ENCODE measurements at places on chromosomes 2 and 18.

- DNase-seq: no peak
These were observed 41.8 kb upstream of the ATG16L1 start for GRCh38 chr2:233209533-233210171.

- no peak for DNase-seq
These were observed 2.5 kb downstream of the CYP1B1 start for GRCh38 chr2:38073211-38074057.

- DNase-seq: no peak
These were observed 452.2 kb downstream of the MBD2 start for GRCh38 chr18:53772293-53772692.

DNA sequence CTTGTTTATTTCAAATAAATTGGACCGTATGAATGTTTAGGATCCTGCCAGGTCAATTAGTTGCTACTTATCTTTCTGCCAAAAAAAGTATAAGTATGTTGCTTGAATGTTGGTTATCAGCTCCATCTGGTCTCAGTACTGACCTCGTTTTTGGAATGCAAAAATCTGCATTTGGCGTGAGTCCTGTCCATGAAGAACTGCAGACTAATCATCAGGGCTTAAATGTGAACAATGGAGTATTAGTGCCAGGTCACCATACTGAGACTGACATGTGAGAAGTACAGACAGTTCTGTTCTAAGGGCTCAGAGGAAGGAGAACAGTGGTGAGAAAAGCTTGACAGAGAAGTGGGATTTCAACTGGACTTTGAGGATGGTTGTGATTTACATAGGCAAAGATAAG is 393.1 kb upstream of the SLC14A2 start:
- DNase-seq: no peak

DNA sequence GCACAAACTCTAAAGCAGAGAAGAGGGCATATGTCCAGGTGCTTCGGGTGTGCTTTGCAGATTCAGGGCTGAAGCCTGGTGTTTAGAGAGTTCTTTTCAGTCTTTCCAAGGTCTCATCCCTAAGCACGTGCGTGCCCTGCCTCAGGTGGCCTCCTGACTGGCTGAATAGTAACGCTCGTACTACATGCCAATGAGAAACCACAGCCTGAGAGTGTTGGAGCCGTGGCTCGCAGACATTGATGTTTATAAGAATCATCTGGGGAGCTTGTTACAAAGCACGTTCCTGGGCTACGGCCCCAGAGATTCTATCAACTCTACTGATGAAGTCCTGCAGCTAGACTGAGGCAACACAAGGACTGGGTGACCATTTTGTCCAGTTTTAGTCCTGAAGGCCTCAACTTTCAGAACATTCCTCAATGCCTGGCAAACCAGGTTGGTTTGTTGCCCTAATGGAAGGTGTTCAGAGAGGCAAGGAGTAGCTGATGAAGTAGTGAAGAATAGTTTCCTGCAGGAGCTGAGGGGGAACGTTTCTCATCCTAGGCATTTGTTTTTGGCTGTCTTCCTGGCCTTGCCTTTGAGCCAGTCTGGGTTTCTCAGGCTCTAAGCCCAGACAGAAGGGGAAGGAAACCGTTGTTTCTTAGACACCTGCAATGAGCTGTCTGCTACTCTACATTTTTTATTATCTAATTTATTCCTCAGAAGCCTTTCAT is 31.5 kb upstream of the HAAO start:
- no peak for DNase-seq

GRCh38 chr2:7829241-7829640 is 852.6 kb upstream of the ID2 start:
- no peak for DNase-seq

DNA sequence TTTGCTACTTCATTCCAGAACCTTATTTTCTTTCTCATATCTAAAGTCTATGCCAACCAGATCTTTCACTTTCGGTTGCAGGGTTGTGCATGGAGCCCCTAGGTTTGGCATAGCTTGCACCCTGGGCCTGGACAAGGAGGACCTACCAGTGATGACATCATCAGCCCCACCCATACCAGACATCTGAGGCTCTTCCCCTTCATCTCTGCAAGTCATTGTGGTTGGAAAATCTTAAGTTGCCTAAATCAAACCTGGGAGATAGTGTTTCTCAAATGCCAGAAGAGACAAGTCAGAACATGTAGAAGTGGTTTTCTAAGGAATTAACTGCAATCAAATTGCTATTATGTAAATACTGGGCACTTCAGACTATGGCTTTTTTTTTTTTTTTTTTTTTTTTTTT is 363.3 kb downstream of the ZNF516 start:
- DNase-seq: no peak

GRCh38 chr2:204686406-204686805 is 141.1 kb downstream of the PARD3B start:
- no peak for DNase-seq

DNA sequence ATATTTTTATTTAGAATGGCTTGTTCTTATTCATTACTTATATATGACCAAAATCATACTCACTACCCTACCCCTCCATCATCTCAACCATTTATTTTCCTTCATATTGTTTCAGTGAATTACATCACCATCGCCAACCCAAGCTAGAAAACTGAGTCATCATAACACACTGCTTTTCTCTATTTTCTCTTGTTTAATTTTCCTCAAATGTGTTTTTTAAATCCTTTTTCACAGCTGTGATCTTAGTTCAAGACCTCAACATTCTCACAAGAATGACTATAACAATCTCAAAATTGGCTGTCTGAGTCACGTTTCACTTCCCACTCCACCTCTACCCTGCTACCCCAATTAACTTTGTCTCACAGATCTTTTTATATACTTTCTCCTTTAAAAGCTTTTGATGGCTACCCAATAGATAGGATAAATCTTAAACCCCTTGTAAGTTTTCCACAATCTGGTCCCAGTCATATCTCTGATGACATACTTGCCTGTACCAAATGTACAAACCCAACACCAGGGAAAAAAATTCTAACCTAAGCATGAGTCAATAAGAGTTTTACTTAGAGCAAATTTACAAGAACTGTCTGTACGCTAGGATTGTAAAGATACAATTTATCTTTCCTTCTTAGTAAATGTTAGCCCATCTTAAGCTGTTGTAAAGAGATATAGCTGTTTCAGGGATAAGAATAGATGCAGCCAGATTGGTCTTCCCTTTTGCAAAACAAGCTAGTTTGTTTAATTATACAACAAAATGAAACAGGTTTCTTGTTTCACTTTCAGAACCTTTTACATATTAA is 635.1 kb upstream of the SLC39A10 start:
- no peak for DNase-seq

DNA sequence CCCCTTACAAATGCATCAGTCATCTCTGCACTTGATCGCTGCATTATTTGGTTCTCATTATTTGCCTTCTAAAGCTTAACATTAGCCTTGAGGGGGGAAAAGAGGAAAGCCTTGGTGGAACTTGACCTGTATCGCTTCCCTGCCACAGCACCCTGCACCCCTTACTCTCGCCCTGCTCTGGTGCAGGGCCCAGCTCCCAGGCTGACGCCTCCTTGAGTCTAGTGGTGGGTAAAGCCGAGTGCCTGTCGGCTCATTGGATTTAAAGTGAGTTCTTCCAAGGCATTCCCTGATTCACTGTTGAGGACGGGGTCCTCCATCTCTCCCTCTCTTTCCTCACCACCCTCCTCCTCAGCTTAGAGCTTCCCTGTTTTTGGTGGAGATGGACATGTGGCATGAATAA is 145.0 kb upstream of the GYPC start:
- DNase-seq: no peak

- DNase-seq: peak; percentile 16
These were observed 5.8 kb upstream of the GBX2 start for GRCh38 chr2:236173729-236174607.

- no peak for DNase-seq
These were observed 30.4 kb downstream of the TMEM178A start for GRCh38 chr2:39696101-39696553.

- DNase-seq: no peak
These were observed 17.2 kb upstream of the ITGAV start for GRCh38 chr2:186572705-186573104.

- DNase-seq: no peak
These were observed 110.8 kb upstream of the CDC42EP3 start for GRCh38 chr2:37782155-37782673.

- DNase-seq: no peak
These were observed 184.0 kb upstream of the PID1 start for GRCh38 chr2:229454934-229455631.

GRCh38 chr2:98829581-98830270 is 98.8 kb upstream of the MGAT4A start:
- no peak for DNase-seq

GRCh38 chr18:3498698-3499471 is 48.9 kb downstream of the TGIF1 start:
- no peak for DNase-seq

DNA sequence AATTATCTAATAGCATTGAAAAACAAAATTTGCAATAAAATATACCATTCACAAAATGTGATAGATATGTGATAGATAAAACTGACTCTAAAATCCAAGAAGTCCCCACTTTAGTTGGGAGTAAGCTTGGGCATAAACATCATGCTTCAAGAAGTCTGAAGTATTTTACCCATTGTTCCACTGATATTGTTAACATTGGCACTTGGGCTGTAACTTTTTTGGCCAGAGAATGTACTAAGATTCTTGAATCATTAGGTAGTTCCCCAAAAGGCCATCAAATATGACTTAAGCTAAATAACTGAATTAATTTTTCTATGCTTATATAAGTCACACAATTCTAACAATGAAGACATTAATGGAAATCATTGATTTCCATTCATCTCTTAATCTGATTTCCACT is 413.6 kb downstream of the CDH2 start:
- DNase-seq: no peak

DNA sequence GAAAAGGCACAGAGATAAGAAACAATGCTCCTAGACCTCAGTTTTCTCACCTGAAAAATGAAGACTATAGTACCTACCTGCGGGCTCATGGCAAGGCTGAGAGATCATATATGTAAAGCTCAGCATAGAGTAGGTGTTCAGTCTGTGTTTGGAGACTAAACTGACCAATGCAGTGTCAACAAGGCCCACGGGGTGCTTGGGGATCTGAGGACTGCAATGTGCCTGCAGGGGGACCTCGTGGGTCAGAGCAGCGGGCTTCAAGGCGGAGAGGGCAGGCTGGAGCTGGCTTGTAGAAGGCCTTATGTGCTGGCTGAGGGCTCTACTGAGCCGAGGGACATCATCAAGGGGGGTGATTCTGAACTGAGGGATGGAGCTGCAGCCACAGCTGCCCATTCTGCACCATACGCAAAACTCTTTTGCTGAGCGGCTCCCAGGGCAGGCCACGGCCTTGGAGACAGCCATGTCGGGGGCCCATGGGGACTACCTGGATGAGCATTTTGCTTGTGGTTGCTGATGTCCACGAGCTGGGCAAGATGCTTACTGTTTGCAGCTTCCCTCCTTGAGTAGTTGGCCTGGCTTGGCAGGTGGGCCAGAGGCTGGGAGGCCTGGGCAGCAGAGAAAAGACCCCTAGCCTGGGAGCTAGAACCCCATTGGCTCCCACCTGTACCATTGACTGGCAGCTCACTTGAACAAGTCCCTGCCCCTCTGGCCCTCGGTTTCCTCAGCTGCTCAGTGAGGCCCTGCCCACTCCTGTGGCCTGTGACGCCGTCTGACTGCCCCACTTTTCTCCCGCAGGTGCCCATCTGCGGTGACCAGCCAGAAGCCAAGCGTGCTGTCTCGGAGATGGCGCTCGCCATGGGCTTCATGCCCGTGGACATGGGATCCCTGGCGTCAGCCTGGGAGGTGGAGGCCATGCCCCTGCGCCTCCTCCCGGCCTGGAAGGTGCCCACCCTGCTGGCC is 23.5 kb downstream of the STEAP3 start:
- DNase-seq: no peak

- DNase-seq: no peak
These were observed 17.2 kb upstream of the NEDD4L start for GRCh38 chr18:58026857-58027256.

DNA sequence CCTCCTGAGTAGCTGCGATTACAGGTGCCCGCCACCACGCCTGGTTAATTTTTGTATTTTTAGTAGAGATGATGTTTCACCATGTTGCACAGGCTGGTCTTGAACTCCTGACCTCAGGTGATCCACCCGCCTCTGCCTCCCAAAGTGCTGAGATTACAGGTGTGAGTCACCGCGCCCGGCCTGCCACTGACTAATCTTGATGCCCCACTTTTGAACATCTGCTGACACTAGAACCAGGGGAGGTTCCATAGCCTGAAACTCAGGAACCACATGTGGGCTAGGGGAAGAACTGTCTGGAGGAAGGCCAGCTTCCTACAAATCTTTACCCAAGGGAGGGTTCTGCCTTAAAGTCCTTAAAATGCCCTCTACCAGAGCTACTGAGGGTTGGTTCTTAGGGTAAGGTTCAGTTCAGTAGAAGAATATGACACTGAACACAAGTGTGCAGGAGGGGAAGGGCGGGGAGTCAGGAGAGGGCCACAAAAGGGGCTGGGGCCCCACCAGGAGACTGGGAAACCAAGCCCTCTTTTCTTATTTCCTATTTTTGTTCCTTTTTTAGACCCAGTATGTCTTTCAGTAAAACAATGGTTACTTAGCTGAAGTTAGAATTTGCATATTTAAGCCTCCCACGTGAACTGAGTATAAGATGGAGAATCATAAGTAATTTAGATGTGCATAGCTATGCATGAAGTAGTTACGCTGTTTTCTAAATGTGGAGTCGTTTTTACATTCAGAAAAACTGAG is 6.3 kb upstream of the RAB31 start:
- no peak for DNase-seq

GRCh38 chr2:174544156-174544555 is 53.4 kb downstream of the WIPF1 start:
- DNase-seq: no peak

DNA sequence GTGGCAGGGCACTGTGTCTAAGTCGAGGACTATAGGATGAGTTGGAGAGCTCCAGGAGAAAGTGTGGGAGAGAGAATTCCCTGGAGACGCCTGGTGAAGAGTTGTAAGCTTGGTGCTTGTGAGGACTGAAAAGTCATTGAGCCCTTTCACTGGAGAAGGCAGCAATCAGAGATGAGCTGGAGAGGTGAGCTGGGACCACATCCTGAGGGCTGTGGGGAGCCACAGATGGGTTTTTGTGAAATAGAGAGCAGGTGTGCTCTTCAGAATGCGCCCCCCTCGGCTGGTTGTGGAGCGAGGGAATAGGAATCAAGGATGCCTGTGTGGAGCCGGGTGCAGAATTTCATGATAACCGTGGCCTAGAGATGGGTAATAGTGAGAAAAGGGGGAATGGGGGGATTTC is 224.3 kb downstream of the KLHL29 start:
- no peak for DNase-seq

- DNase-seq: no peak
These were observed 70.3 kb downstream of the VWC2L start for GRCh38 chr2:214481204-214481603.

GRCh38 chr18:7248877-7249276 is 18.0 kb downstream of the LRRC30 start:
- no peak for DNase-seq

DNA sequence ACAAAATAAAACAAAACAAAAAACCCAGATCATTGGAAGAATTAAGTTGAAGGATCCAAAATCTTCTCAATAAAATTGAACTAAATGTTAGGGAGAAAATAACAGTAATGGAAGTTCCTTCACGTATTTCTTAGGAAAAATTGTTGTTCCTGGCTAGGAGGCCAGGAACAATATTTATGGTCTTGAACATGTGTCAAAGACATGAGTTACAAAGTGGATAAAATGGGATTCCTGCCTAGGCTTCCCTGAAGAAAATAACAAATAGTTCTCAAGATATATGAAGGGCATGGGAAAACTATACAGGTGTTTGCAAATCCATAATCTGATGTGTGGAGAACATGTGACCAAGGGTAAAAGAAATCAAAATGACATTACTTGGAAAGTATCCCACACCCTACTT is 67.6 kb upstream of the ITGB6 start:
- DNase-seq: no peak
